ENCODE measurements at places on chromosomes 7 and 10.
A peak's percentile ranks its signal among the peaks of the same experiment; 100 is the strongest.

DNA sequence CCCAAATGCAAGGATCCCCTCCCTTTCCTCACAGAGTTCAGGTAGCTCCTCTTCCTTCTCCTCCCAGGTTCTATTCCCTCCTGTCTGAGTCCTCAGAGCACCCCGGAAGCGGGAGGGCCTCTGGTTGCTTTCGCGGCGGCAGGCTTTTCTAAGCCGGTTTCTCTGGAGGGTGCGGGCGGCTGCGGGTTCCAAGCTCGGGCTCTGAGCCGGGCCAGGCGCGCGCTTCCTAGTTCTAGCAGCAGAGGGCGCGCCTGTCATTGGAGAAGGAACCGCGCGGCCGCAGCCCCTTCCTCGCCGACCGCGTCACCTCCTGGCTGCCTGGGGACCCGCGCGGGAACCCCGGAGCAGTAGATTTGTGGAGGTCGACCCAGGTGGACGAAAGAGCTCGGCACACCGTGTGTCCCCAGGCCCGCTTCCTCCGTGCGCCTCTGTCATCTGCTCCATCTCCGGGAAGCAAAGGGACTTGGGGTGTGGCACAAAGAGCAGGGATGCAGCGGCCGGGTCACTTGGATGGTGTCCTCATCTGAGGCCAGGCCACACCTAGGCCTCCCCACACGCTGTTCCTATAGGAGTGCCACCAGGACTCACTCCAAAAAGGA, 389.0 kb upstream of the PODXL start:
- peak; percentile 47 for DNase-seq

GRCh38 chr7:18119985-18120384, 92.3 kb upstream of the PRPS1L1 start:
- peak; percentile 8 for DNase-seq

DNA sequence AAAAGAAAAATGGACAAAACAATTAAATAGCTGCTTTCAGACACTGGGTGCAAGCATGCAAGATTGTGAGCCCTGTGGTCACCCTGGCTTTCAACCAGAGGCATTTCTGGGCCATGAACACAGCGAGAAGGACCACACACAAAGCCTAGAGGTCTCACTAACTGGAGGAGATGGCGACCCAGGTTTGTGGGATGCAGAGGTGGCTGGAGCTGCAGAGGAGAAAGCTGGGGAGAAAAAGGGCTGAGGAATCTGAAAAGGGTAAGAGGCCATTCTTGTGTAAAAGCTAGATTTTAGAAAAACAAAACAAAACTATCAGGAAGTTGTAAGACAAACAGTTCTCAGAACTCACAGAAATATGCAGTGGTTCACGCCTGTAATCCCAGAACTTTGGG, 30.1 kb upstream of the PTPRN2 start:
- peak; percentile 34 for DNase-seq

- DNase-seq = no peak
Observed at GRCh38 chr10:79093658-79094411, 25.1 kb downstream of the ZMIZ1 start.

- peak; percentile 66 for DNase-seq
Observed at GRCh38 chr10:104331208-104331838, 6.9 kb downstream of the ITPRIP start.

GRCh38 chr10:97580421-97581367, 3.5 kb upstream of the HOGA1 start:
- DNase-seq = no peak

GRCh38 chr10:25867321-25867720, 66.7 kb upstream of the MYO3A start:
- DNase-seq = no peak

- DNase-seq = no peak
Observed at GRCh38 chr7:104929921-104930320, 84.1 kb upstream of the KMT2E start.

DNA sequence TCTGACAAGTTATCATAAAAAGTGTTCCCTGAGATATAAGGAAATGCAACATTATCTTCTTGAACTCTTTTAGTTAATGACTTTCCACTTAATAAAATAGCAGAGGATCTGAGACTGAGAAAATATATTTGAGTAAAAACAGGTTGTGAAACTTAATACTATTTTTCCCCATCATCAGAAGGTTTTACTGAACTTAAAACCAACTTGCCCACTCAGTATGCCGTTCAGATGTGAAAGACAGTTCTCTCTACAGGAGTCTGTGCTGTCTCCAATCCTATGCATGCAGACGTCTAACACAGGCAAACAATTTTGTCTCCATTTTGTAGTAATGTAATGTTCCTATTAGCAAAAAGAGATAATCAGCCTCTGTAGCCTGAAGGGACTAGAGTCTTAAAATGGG, 38.2 kb upstream of the CYP2C18 start:
- DNase-seq = no peak

DNA sequence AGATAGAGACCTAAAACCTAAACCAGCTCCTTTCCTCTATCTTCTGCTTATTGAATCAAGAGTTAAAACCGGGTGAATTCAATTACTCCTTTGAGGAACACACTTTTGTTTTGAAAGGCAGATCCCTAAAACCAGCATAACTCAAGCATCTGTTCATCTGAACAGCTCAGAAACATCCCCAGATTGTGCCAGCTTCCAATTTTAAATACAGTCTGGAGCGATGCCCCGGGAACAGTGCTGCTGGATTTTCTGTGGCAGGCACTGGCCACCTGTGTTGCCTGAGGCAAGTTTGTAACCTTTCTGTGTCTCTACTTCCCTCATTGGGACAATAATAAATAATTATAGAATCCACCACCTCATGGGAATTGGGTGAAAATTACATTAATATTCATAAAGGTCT, 281.4 kb upstream of the NFE2L3 start:
- DNase-seq = no peak

- DNase-seq = no peak
Observed at GRCh38 chr7:139095194-139095659, 14.3 kb downstream of the ZC3HAV1 start.

DNA sequence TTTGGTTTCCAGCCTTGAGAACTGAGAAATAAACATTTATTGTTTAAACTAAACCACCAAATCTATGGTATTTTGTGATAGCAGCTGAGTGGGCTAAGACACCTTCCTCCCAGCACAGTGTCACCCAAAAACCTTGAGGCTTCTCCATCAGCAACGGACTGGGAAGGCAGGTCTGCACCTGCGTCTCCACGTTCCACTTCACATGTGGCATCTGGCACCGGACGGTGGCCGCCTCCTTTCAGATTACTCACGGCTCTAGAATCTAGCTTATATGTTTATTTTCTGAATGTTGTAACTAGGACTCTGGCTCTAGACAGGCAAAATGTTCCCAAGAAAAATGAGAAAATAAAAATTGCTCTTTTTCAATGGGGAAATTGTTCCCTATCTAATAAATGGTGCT, 201.0 kb downstream of the ADARB2 start:
- no peak for DNase-seq

DNA sequence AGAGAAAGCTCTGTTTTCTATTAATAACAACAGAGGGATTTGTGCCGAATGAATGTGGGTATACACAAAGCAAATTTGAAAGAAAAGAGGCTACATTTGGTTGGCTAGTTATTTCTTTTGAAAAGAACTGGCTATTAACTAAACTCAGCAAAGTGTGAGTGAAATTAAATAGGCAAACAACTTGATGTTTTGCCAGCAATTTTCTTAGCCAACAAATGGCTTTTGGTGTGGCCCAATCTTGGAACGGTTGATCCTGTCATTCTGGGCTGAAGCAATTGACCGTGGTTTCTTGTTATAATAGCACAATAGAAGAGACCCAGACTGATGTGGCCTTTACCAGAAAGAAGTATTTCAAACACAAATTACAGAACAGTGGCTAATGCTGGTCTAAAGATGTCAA, 898.6 kb downstream of the KCNMA1 start:
- no peak for DNase-seq

DNA sequence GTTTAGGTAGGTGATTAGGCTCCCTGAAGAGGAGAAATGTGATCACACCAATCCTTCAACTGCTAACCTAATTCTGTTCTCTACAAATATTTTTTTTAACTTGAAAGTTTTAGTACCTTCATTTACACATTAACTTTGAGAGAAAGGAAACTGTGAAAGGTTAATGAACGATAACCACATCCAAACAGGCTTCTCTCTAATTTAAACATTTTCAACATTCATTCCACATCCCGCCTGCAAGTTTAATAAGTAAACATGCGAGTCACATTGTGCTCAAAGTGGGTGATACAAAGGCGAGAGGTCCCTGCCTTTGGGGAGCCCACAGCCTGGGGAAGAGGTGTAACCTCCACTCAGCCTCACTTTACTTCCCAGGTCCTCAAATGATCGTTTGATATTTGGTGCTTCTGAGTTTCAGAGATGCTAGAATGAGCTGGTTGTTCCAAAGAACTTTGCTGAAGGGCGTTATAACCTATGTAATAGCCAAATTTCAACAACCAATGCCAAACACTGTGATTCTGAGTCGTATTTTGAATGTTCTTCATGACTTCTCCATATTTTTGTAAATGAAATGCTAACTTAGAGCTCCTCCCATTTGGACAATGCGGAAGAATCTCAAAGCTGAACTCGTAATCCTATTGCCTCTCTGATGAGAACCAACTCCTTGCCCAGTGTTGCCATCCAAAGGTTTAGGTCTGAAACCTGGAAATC, 47.5 kb downstream of the DENND2A start:
- no peak for DNase-seq

GRCh38 chr7:146290746-146291145, 174.1 kb downstream of the CNTNAP2 start:
- no peak for DNase-seq

DNA sequence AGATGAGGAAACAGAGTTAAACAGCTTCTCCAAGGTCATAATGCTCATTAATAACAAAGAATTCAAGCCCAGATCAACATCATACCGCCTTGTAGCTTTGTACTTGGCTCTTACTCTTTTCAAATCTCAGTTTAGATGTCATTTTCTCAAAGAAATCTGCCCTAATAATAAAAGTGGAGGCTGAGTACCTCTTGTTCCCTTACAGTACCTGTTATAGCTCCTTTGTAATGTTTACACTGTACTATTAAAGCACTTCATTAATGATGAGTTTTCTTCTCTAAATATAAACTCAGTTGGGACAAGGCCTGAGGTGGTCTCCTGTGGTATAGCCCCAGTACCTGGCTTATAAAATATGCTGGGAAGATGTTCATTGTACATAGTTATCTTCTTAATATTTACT, 7.8 kb downstream of the SMNDC1 start:
- no peak for DNase-seq

GRCh38 chr10:37733822-37734221, 123.6 kb downstream of the ZNF248 start:
- no peak for DNase-seq

- DNase-seq = no peak
Observed at GRCh38 chr10:124494046-124494807, 32.6 kb downstream of the LHPP start.

- no peak for DNase-seq
Observed at GRCh38 chr10:58546722-58547445, 34.2 kb downstream of the BICC1 start.

DNA sequence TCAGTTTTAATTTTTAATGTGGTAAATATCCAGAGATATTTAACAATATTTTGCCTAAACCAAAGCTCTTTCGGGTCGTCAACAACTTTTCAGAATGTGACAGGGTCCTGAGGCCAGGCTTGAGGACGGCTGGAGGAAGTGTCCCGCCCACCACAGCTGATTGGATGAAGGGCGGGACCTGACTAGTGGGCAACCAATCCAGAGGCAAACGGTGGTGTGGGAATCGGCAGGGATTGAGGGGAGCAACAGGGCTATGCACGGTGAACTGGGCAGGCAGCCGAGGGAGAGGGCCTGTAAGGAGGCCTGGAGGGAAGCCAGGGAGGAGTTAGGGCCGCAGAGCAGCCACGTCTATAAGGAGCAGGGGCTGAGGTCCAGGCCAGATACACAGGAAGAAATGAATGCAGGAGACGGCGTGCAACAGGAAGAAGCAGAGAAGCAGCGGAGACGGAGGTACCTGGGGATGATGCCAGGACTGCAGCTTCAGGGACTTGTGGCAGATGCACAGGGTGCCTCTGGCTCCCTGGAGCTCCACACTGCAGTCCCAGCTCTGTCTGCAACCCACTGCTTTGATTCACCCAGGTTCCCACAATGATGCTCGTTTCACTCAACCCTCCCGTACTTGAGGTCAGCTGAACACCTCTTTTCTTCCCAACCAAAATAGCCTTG, 46.1 kb upstream of the ZMIZ1 start:
- DNase-seq = peak; percentile 18

GRCh38 chr7:20350518-20350951, 19.8 kb downstream of the ITGB8 start:
- DNase-seq = no peak

DNA sequence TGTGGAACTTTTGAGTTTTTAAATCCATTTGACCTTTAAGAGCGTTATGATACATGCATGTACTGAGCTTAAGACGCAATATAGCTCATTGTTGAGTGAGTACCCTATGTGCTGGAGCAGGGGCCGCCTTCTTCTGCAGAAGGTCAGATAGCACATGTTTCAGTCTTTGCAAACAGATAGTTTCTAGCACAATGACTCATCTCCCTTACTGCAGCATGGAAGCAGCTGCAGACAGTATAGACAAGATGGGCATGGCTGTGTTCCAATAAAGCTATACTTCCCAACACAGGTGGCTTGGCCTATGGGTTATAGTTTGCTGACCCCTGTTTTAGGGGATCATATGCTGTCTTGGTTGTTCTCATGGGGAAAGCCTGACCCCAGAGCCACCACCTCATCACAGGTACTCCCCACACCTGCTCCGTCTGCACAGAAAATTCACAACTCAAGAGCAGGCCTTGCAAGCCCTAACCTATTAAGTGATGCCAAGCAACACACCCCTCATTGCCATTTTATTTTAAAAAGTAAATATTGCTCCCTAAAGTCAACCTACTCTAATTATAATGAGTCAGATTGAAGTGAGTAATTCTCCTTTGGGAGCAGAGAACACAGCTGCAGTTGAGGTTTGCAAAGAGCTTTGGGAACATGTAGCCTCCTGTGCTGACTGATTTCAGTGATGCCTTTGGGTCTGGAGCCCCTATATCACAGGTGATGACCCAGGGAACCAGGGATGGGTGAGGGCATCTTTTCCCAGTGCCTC, 330.1 kb downstream of the PAXIP1 start:
- DNase-seq = no peak

- no peak for DNase-seq
Observed at GRCh38 chr7:99730238-99730810, 4.7 kb downstream of the CYP3A7 start.

- DNase-seq = no peak
Observed at GRCh38 chr7:41786404-41786803, 83.5 kb upstream of the INHBA start.

DNA sequence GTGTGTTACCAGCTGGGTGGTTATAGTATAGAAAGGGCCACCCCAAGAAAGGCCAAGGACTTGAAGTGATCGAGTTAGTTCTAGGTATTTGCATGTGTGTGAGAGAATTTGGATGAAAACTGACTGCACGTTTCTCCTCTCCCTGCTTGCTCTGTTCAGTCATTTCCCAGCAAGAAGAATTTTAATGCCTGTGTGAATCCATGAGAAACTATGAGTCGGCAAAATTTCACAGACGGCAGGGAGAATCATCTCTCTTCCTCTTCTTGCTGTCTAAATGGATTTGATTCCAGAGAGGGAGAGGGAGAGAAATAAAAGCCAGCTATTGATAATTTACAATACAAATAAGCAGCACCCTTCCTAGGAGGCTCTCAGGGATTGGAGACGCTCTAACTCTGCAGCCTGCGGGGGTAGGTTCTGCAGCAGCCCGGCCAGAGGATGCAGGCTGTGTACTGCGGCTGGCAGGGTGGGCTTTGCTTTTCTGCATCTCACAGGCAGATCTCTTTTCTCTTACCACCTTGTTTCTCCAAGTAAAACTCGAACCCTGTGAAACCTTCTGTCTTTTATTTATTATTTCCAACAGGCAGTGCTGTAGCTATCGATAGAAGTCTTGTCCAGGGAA, 183.6 kb downstream of the TCF7L2 start:
- peak; percentile 81 for DNase-seq

All from fibroblast of skin of right quadriceps (primary cell).